ENCODE measurements at places on chromosomes 3 and 15.

GRCh38 chr15:89206908-89207331 is 14.5 kb downstream of the RLBP1 start:
- peak; percentile 67 for DNase-seq

- DNase-seq: no peak
Measured at GRCh38 chr3:116872688-116873087, 163.1 kb downstream of the TUSC7 start.

DNA sequence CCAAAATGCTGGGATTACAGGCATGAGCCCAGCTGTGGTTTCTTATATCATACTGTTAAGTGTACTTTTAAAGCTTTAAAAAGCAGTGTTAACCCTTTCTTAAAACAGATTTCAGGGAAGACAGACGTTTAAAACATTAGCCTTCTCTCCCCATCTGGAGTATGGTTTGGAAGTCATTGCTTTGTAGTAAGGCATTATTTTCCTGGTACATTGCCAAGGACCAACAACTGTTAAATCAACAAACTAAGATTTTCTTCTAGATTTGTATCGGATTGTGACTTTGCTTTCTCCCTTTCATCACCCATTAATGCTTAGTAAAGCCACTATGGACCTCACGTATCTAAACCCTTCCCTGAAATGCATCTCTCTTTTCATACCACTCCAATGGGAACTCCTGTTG is 50.5 kb downstream of the UBE2E1 start:
- DNase-seq: no peak

DNA sequence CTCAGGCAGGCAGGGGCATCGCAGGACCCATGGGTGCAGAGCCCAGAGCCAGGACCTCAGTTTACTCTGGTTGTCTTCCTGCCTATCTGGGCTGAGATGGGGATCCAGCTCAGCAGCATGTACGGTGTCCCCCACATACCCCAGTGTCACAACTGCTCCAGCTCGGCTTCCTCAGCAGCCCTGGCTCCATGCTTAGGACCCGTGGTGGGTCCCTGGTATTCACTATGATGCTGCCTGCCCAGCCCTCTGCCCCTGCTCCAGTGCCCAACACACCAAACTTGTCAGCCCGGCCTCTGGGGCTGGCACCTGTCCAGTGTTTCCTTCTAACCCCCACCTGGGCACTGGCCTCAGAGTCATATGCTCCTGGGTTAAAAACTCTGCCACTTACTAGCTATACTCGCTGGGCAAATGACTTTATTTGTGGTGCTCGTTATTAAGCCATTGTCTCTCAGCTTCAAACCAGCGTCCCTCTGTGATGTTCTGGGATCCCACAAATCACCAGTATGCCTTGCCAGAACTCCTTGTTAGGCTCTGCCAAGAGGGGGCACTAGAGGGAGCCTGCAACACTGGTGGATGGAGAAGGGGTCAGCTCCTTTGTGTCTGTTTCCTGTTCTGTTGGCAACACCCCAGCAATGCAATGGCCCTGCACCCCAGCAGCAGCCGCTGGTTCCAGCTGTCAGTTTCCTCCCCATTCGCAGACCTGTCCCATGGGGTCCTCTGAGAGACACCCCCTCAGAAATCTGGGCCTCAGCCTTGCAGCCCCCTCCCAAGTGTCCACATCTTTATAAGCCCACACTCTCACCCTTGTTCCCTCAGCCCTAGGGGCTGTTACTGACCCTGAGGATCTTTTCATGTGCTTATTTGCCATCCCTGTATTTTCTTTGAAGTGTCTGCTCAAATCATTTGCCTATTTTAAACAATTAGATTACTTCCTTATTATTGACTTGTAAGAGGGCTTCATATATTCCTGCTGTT is 24.1 kb upstream of the MRPS22 start:
- DNase-seq: no peak

GRCh38 chr3:10974131-10974530 is 18.4 kb upstream of the SLC6A1 start:
- DNase-seq: no peak

- DNase-seq: no peak
Measured at GRCh38 chr15:82133251-82133650, 87.4 kb upstream of the MEX3B start.

DNA sequence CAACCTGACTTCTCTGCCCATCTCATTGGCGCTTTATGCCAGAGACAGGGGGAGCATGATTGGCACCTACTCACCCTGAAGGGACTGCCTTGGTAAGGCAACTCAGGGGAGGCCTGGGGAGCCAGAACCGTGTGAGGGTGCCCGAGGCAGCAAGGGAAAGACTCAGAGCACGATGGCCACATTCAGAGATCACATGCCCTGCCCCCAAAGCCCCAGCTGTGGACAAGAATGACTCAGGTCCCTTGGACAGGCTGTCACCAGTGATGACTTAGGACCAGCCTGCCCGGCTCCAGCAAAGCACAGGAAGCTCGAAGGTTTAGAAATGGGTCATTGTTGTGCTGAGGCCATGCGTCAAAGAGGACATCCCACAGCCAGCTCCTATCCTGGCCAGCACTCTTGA is 49.1 kb upstream of the LIMD1 start:
- DNase-seq: peak; percentile 97

DNA sequence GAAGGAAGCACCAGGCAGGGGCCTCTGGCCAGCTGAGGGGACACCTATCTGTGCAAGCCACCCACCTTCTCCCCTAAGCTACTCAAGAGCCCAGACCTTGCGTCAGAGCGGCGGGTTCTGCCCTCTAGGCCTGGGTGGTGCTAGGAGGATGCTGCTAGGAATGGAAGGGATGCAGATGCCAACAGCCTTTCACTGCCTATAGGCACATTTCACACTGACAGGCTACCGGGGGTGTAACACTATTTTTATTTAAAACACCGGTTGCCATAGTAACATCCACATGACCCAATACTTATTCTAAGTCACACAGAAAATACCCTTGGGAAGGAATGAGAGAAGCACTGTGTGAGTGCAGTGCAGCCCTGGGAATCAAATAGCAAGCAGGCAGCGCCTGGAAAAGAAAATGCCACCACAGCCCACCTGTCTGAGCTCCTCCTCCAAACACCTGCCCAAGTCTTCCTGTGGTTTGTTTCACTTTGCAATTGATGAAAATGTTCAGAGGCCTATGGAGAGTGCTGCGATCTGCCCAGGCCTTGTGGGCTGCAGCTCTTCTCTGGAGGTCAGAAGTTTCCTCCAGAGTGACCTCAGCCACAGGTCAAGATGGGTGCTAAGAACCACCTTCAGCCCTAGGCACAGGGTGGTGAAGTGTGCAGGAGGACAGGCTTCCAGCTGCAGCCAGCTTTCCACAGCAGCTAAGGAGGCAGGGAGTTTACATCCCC is 113.5 kb upstream of the TOPAZ1 start:
- DNase-seq: no peak

DNA sequence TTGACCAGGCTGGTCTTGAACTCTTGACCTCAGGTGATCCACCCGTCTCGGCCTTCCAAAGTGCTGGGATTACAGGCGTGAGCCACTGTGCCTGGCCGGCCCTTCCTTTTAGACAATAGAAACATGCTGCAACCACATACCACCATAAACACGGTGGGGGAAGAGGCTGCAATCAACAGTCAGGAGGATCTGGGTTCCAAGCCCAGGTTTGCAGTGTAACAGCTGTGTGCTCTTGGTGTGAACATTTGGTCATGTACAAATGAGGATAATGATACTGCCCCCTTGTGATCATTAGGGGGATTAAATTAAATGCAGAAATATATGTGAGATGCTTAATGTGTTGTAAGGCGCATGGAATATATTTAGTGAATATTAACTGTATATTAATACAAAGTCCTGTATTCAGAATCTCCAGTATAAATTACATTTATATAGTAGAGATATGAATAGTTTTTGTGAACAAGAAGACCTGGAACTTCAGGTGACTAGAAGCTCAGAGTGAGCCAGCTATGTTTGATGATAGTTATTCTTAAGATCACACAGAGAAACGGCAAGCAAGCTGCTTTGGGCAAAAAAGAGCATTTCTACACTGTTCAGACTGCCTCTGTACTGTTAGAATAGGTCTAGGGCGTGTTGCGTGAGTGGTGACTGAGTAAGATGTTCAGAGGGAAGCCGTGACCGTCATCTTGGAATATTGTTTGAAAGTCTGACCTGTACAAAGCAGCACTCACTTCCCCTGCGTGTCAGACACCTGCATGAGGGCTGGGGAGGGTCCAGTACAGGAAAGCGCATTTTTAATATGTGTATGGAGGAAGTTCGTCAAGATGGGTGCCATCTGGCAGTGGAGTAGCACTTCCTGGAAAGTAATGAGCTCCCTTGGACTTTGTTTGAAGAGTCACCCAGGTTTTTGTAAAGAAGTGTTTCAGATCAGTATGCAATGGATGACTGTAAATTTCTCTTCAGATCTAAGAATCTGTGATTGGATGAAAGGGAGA is 125.8 kb downstream of the PGPEP1L start:
- peak; percentile 64 for DNase-seq
